ENCODE measurements at places on chromosomes 6 and 20.
A peak's percentile ranks its signal among the peaks of the same experiment; 100 is the strongest.

DNA sequence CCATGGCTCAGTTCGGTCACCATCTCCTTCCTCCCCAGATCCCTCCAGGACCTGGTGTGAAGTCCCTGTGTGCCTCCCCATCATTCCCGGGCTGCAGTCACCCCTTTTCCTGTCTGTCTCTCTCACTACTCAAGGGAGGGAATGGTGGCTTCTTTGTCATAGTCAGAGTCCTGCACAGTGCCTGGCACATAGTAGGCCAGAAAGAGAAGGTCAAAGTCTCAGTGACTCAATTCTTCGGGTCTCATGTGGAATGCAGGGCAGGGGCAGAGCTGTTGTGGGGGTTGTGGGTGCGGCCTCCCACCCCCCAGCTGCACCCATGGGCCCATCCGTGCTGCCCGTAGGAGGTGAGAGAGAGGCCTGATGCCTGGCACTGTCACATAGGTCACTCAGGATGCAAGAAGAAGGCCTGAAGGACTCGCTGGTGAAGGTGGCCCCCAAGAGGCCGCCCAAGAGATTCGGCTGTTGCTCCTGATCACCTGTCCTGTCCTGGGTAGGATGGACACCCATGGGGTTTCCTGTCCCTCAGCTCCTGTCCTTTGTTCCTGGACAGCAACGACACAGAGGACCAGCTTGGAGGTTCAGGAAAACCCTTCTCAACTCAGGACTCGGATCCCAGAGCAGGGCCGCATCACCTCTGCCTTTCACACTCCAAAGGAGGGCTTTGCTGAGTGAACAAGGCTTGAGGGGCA lies 34.1 kb downstream of the RAB44 start:
- DNase-seq: no peak

DNA sequence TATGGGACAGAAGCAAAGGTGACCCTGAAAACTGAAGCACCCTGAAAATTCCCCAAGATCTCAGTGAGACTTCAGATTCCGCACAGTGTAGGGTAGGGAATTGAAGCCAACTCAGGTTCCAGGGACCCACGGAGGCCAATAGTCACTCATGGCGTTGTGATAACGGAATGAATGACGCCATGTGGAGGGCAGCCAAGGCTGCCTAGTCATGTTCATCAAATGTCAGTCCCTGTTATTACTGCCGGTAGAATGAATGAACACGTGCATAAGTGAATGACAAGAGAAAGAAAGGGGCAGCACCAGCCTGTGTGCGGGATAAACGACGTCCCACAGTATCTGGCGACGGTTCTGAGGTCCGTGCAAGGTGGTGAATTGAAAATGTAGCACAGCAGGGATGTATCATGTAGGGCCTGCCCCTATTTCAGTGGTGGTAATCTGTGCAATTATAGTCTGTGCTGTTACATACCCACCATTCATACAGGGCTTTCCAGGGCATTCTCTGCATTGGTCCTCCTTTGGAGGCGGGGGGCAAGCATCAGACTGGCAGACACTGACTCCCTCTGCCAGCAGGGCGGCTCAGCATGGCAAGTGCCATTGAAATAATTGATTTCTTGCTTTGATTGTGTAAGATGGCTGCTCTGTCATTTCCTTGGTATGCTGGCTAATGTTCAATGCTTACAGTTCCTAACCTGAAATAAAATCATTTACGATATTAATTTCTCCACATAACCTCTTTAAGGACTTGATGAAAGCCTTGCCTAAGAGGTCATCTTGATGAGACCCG lies 386.9 kb downstream of the CDH4 start:
- DNase-seq: no peak

DNA sequence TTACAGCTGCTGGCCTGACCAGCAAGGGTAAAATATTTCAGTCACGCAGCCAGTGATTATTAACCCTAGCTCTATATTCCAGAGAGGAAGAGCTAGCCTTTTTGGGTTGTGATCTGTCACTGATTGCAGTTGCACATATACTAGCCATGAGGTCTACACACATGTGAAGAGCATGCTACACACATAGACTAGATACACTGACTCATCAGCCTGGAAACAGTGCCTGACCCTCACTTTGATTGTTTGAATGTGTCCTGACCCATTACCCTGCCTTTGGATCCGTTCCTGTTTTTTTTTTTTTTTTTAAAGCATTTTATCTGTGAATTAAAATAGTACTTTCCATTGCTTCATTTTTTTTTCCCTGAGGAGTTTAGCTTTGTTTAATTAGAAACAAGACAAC lies 50.8 kb downstream of the ESR1 start:
- no peak for DNase-seq

GRCh38 chr20:2738331-2739041 lies 45.9 kb downstream of the EBF4 start:
- no peak for DNase-seq

GRCh38 chr6:44058617-44059358 lies 68.5 kb downstream of the MRPL14 start:
- DNase-seq: peak; percentile 90

GRCh38 chr6:2793534-2794151 lies 28.4 kb downstream of the WRNIP1 start:
- DNase-seq: no peak

DNA sequence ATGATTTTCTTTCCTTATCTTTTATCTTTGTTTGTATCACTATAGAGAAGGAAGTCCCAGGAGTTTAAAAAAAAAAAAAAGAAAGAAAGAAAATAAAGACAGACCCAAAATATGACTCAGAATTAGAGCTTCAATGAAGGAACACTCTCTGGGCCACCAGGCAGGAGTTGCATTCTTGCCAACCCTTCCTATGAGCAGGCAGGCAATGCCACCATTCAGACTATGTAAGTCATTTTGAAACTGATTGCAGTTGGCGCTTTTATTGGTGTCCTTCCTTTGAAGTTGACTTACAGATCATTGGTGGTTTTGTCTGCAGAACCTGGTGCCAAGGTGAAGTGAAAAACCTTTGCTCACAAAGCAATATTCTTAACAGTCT lies 50.3 kb downstream of the MYB start:
- no peak for DNase-seq

DNA sequence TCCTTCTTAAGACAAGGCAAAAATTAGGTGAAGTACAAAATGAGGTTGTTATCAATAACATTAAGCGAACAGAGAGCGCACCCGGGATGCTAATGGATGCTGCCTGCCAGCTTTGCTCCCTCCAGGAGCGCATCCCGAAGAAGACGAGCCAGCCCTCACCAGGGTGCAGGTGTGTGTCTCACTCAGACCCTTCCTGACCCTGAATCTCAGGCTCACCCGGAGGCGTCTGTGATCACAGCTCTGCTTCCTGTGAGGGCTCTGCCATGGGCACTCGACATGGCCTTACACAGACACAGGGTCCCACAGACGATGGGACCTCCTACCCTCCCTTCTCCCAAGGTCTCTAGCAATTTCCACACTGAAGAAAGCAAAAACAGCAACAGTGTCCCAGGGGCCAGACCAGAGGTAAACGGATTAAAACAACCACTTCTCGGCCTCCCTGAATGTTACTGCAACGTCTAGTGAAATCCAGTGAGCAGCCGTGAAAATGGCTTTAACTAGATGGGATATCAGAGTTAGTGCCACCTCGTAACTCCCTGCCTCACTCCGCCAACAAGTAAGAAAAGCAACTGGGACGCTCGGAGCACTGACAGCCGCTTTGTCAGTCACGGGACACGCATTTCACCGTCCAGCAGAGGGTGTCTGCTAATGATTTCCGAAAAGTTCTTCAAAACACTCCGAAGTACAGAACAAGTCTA lies 11.7 kb downstream of the ZBTB46 start:
- DNase-seq: no peak

GRCh38 chr6:87473419-87473903 lies 687 bp downstream of the SLC35A1 start:
- no peak for DNase-seq

DNA sequence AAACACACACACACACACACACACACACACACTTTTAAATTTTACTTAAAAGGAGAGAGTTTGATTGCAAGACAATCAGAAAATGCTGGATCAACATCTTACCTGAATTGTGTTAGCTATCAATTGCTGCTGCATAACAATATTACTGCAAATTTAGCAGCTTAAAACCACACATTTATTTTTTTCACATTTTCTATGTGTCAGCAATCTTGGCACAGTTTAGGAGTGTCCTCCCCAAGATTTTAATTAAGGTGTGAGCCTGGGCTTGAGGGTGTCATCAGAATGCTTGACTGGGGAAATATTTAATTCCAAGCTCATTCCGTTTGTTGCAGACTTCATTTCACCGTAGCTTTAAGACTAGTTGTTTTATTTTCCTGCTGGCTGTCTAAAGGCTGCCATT lies 431.0 kb upstream of the GJE1 start:
- no peak for DNase-seq

DNA sequence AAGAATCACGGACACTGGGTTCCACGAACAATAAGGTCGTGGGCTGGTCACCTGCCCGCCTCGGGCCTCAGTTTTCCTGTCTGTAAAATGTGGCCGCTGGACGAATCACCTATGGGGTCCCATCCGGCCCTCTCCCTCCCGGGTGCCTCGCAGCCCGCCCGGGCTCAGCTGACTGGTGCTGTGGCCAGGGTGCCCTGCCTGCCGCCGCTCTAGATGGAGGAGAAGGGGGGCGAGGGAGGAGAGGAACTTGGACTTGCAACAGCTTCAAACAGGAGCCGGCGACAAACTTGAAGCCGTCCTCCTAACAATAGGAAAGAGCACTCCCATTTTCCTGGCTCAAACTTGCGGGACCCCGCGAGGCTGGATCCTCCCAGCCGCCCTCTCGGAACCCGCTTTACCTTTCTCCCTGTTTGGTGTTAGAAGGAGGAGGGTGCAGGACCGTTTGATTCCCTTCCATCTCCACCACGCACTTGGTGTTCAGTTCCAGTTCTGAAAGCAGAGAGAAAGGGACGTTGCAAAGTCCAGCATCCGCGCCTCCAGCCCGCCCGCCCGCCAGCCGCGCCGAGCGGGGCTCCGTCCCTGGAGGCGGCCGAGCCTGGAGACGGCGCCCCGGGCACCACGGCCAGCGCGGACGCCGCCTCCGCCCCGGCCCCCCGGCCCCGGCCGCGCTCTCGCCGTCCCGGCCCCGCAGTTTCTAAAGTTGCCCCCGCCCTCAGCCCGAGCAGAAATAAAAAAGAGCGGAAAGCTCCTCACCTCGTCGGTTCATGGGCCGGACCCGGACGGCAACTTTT lies 584 bp downstream of the KIF13A start:
- DNase-seq: peak; percentile 92

GRCh38 chr20:11905460-11906179 lies 12.1 kb upstream of the BTBD3 start:
- DNase-seq: no peak

DNA sequence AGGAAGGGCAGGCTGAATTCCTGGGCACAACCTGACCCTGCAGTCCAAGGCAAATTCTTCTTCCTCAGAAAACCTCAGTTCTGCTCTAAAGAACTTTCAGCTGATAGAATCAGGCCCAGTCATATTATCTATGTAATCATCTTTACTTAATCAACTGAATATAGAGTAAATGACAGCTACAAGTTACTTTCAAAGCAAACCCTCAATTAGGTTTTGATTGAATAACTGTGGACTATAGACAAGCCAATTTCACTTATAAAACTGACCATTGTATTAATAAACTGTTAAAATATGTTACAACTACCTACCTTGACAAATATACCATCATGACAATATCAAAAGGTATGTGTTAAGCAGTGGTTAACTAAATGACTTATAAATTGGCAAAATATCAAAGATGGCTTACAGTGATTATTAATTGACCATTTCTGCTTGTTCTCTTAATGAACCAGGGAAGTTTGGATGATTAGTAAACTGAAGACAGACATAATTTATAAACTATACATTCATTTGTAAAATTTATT lies 46.1 kb upstream of the ADGRF5 start:
- no peak for DNase-seq

GRCh38 chr6:20370393-20370792 lies 31.3 kb upstream of the E2F3 start:
- no peak for DNase-seq

GRCh38 chr6:133277900-133278545 lies 36.9 kb downstream of the EYA4 start:
- no peak for DNase-seq

- peak; percentile 62 for DNase-seq
Observed at GRCh38 chr20:47662483-47663353, 122.6 kb downstream of the SULF2 start.

GRCh38 chr6:50822078-50822476 lies 3.4 kb downstream of the TFAP2B start:
- DNase-seq: no peak

GRCh38 chr6:105373481-105373880 lies 29.4 kb downstream of the PREP start:
- DNase-seq: no peak

DNA sequence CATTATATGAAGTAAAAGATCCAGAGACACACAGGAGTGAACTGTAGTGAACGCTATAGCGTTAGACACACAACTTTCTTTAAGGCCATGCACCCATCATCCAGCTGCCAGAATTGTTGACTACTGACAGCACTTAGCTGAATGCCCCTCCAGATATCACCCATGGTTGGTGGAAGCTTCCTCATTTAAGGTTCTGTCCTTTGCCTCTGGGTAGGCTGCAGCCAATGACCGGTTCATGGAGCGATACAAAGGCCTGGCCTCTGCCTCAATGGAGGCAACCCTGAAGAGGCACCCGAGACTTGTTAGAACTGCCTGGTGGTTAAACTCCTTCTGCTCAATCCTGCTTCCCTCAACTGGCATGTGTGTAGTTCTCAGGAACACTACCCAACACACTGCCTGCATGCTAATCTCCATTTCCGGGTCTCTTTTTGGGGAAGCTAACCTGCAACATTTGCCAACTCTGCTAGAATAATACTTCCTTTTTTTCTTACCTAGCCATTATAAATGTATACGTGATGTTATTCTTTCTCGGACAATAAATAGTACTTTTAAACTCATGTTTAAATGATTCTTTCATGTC lies 49.8 kb upstream of the THEMIS start:
- DNase-seq: no peak

- no peak for DNase-seq
Observed at GRCh38 chr6:7343546-7344475, 30.8 kb upstream of the SSR1 start.

DNA sequence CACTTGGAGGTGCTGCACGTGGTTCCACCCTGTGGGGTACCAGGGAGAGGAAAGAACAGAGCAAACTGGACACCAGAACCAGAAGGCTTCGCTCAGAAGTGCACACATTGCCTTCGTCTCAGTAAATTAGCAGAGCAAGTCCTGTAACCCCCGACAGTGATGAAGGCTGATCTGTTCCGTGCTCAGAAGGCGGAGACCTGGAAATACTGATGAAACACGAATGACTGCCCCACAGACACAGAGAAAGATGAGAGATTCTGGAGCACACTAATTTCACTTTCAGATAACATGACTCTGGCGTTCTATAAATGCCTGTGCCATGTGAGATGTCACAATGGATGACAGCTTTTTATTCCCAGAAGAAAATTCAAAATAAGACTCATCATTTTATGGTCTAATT lies 44.2 kb upstream of the CCR6 start:
- no peak for DNase-seq

GRCh38 chr20:2879146-2879545 lies 5.9 kb downstream of the PTPRA start:
- no peak for DNase-seq

- peak; percentile 94 for DNase-seq
Observed at GRCh38 chr6:161233986-161234661, 39.7 kb downstream of the AGPAT4 start.

All from lower leg skin (tissue), 4 donors.